Naive thymus-derived CD8-positive, alpha-beta T cell (primary cell): ENCODE measurements at places on chromosomes 2 and 18. TPM values are rescaled to one million over a fixed set of nuclear protein-coding genes. Genes with fewer than 3 reads are reported as not detected.

DNA sequence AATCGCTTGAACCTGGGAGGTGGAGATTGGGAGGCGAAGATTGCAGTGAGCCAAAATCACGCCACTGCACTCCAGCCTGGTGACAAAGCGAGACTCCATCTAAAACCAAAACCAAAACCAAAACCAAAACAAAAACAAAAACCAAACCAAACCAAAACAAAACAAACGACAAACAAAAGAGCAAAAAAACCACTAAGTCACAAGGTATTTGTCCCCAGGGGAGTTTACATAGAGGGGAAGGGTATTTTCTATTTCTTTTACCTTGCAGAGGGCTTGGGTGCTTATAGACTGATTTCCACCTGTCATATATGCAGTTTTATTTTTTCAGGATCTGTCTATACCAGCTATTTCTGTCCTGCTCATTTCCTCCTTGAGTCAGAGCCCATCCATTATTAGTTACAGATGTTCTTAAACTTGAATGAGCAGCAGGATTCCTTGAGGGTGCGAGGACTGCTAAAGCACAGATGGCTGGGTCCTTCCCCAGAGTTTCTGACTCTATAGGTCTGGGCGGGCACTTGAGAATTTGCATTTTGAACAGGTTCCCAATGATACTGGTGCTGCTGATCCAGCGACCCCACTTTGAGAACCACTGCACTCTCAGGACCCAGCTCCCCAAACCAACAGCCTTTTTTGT is 102.2 kb upstream of the UXS1 start:
- DNase-seq = no peak

GRCh38 chr2:154776825-154777224 is 78.3 kb downstream of the KCNJ3 start:
- no peak for DNase-seq

Gene GAREM2
- 4.3 TPM for total RNA-seq

DNA sequence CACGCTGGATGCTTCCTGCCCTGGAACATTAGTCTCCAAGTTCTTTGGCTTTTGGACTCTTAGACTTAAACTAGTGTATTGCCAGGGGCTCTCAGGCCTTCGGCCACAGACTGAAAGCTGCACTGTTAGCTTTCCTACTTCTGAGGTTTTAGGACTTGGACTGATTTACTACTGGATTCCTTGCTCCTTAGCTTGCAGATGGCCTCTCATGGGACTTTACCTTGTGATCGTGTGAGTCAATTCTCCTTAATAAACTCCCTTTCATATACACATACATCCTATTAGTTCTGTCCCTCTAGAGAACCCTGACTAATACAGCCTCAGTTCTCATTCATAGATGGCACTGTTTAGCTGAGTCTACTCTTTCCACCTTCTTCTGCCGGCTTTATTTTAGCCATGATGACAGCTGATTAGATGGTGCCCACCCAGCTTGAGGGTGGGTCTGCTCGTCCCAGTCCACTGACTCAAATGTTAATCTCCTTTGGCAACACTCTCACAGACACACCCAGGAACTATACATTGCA is 389.1 kb downstream of the NYAP2 start:
- no peak for DNase-seq

DNA sequence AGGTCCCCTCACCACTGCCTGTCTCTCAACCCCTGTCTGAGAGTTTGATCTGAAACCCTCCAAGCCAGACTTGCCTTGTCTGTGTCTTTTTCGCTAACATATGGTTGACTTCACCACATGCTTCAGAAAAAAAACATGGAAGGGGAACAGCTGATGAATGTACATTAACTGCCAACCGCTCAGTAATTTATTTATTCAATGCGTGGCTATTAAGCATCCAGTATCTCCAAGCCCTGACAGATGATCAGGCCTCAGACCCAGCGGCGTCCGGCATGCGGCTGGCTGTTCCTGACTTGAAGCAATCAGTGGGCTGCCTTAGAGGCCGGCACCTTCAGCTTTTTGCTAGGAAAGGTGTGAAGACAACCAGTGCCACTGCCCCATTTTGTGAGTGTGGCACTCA is 62.3 kb downstream of the NGEF start:
- no peak for DNase-seq

Gene HOXD12
- not detected for total RNA-seq

GRCh38 chr2:218516614-218517013 is 51.5 kb downstream of the USP37 start:
- no peak for DNase-seq

GRCh38 chr2:218362606-218363005 is 5.9 kb downstream of the CATIP start:
- DNase-seq = no peak

DNA sequence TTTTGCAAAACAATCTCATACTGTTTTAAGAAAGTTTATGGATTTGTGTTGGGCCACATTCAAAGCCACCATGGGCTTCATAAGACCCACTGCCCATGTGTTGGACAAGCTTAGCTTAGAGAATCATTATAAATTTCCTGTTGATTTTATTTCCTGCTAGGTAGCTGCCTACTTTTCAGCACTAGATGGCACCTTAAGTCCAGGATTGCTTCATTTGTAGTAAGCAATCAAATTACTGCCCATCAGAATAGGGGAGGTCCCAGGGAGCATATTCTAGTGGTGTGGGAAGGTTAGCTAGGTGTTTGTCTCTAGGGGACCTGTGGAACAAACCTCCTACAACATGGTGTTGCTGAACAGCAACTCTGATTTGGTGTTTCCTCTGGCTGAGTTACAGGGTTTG is 11.0 kb upstream of the DCDC2C start:
- DNase-seq = no peak

DNA sequence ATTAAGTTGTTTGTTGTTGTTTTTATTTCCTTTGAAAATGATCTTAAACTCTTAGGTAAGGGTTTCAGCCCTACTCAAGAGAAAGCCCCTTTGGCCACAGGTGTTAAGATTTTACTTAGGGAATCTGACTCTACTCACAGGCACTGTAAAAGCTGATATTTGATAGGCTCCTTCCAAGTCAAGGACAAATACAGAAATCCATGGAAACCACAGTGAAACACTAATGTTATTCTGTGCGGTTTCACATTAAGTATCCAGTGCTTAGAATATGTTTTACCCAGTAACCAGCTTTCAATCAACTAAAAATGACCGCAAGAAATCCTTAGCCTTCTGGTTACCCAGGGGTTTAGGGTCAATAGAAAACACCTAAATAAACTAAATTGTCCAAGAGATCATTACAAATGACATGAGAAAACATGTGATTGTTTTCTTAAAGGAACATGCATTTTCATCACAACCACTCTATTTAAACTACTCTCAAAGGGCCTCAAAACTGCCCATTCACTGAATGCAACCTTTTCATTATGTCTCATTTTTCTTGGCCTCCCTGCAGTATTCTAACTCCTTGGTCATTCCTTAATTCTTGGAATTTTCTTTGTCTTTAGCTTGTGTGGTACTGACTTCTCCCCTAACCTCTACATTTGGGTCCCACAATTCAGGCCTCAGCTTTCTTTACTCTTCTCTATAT is 56.0 kb downstream of the CDH2 start:
- no peak for DNase-seq

Gene ALK
- not detected for total RNA-seq

GRCh38 chr2:232628466-232629128 is 4.8 kb upstream of the EFHD1 start:
- DNase-seq = no peak

Gene ZDBF2
- 15.4 TPM for total RNA-seq

DNA sequence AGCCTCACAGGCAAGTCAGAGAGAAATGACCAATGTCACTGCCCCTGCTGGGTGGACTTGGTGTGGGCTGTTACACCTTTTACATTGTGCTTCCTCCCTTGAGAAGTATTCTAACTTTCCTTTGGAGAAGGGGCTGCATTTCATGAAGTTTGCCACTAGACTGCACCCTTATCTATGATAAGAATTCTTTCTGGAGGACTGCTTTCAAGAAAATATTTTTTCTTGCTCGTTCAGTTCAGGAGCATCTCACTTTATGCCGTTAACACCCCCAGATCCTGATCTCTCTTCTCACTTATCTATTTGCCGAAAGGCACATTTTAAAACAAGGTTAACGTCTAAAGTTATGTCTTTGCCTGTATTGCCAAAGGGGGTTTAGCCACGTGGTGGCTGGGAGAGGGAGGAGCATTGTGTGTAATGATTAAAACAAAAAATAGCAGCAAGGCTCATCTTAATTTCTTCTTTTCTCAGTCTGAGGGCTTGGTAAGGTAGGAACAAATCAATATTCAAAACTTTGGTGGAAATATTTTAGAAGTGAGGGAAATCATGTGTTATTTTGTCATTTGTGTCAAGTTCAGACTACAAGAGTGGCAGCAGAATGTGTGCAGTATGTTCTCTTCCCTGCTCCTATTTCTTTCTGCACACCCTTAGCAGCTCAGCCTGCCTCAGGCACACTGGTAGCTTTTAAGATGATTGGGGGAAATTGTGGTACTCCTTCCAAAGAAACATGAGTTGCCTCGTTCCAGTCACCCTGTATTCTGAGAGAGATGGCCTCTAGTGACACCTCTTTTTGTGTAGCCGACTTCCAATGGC is 1.6 kb upstream of the IGFBP5 start:
- no peak for DNase-seq

GRCh38 chr2:14513903-14514302 is 118.6 kb upstream of the LRATD1 start:
- no peak for DNase-seq

- DNase-seq = no peak
These were observed 519.3 kb upstream of the ID2 start for GRCh38 chr2:8162552-8162951.

DNA sequence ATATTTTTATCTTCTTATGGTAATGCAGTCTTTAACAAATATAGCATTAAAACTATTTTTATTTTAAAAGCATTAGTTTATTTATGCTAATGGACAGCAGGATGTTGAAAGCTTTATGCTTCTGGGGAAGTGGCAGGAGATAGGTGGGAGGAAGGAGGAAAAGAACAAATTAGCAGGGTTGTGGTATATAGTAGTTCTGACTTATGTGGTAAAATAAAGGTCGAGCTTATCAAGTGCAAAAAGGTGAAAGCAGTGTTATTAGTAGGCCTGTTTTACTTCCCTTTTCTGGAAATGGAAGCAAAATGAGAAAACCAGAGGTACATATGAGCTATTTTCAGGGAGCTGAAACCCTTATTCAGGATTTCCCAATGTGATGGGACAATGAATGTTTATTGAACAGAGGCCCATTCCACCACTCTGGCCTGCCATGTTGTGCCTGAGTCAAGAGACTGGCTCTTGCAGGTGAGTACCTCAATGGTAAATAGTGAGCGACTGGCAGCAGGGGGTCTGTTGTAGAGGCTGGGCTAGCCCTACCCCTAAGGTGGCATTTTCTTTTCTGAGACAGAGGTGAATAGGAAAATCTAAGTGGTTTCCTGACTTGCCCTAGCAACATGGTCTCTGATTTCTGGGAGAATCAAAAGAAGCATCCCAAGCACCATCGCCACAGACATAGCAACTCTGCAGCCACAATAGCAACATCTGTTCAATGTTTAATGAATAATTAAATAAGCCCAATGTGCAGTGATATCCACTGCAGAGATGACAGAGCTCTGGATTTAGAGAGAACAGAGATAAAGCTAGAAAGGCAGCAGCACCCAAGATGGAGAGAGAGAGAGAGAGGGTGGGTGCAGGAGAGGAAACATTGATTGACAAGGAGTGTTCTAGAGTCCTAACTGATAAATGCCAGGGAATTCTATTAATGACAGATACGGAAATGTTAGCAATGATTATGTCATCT is 119.7 kb downstream of the UPP2 start:
- no peak for DNase-seq

Gene CACNB4
- total RNA-seq = 1.1 TPM

- no peak for DNase-seq
These were observed 121.0 kb upstream of the MSTN start for GRCh38 chr2:190183539-190183938.

GRCh38 chr2:2902547-2903281 is 474.9 kb downstream of the EIPR1 start:
- DNase-seq = no peak

- no peak for DNase-seq
These were observed 91.7 kb upstream of the ASB18 start for GRCh38 chr2:236355911-236356310.

Gene NDUFAF7
- total RNA-seq = 32.4 TPM

DNA sequence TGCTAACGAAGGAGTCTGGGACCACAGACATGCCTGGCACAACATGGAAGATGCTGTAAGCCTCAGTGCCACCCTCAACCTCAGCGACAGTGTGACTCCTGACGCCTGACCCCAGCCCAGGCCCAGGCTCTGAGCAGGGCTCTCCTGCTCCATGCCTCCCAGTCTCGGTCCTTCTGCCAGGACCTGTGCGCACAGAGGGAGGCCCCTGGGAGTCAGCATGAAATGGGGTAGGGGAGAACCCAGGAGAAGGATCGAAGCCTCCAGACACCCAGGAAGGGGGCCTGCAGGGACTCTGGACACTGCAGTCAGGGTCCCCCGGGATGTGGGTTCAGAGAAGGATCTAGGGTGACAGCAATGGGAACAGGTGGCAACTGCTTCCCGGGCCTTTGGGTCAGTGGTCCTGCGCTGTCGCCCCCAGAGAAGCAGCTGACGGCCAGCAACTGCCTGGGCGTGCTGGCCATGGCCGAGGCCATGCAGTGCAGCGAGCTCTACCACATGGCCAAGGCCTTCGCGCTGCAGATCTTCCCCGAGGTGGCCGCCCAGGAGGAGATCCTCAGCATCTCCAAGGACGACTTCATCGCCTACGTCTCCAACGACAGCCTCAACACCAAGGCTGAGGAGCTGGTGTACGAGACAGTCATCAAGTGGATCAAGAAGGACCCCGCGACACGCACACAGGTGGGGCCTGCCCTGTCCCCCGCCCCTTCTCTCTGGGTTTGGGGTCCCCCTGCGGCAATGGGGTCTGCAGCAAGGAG is 233.9 kb downstream of the ATAD2B start:
- DNase-seq = no peak

Gene CNDP1
- not detected for total RNA-seq

DNA sequence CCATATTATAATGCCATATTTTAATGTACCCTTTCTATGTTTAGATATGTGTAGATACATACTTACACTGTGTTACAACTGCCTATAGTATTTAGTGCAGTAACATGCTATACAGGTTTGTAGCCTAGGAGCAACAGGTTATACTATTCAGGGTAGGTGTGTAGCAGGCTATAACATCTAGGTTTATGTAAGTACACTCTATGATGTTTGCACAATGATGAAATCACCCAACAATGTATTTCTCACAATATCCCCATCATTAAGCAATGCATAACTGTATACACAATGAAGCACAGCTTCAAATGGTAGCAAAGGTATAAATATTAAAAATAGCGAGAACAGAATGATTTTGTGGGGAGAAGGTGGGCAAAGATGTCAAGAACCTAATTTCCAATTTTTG is 117.8 kb downstream of the DYM start:
- DNase-seq = no peak

GRCh38 chr2:57890464-57890863 is 156.1 kb upstream of the VRK2 start:
- DNase-seq = no peak
